ENCODE measurements at places on chromosomes 12 and 14.

DNA sequence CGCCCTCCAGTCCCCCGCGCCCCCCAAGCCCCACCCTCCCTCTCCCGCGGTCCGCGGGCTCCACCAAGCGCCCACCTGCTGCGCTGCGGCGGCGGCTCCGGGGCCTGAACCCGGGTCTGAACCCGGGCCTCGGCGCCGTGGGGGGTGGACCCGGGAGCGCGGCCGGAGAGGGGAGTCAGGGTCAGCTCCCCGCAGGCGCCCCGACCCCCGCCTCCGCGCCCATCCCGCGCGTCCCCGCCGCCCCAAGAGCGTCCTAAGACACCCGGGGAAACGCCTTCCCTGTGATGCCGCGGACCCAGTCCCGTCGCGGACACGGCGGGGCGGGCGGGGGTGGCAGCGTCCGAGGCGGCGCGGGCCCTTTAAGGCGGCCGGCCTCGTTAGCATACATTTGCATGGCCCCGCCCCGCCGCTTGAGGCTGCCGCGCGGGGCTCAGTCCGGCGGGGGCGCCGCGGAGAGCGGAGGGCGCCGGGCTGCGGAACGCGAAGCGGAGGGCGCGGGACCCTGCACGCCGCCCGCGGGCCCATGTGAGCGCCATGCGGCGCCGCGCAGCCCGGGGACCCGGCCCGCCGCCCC lies at the start of gene MMP17:
MMP17 (plus strand) TSS at position 433 of the 574 bp plus-strand sequence; CDS start at position 535, 102 bp downstream.
- peak; percentile 56 for DNase-seq

DNA sequence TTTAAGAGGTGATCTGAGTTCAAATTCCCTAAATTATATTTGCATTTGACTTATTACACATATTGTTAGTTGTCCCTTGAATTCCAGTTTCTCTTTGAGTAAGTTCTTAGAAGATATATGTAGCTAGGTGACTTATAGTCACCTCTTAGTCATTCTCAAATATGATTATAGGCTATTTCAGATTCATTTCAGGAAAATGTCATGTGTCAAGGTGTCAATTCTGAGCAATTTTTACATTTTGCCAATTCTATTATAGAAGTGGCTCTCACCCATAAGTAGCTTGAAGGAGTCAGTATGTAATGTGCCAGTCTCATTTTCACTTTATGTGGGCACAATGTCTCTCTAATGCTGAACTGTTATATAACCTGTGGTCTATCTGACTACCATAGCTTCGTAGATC lies 623.4 kb downstream of the DIO2 start:
- no peak for DNase-seq

DNA sequence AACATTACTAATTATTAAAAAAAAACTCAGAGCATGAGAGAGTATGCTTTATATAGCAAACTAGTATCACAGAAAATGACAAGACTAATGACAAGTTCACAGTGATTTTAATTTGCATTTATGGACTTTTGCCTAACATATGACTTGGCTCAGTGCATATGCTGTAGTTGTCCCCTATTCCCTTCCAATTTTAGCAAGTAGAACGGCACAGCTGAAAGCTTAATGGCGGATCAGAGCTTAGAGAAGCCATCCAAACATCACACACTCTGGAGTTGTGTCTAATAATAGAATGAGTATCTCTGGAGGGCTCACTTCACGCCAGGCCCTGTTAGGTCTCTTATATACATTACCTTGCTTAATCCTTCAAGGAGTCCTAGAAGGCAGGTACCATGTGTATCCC lies 13.3 kb downstream of the CNIH1 start:
- DNase-seq: no peak

DNA sequence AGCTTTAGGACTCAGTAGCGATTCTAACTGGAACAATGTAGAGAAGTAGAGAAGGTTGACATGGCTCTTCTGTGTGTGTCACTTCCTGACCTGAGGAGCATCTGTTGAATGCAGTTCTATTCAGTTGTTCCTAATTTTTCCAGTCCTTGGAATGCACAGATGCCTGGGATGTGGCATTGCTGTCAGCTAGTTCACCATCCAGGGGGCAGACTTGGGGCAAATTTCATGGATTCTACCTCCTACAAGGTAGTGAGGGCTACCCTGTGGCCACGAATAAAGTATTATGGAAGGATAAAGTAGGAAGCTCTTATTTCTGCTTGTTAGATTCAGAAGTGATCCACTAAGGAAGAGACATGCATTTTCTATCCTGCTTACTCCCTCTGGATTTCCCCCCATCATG lies 74.4 kb upstream of the GPATCH2L start:
- no peak for DNase-seq

- peak; percentile 63 for DNase-seq
Measured at GRCh38 chr14:61503167-61503801, 181.9 kb downstream of the PRKCH start.

DNA sequence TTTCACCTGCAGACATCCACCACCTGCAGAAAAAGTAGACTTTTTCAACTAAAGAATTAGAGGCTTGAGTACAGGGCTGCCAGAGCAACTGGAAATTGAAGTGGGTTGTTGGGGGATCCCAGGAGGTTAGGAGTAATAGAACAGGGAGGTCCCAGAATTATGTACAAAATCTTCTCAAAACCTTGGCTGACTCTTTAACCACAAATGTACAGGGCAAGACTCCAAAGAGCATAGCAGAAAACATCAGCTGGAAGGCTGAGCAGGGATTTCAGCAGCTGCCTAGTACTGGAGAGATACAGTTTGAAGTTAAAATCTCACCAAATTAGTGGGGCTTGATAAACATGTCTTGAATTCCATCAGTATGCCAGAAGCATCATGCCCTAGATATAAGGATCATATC lies 191.6 kb downstream of the CRADD start:
- no peak for DNase-seq

DNA sequence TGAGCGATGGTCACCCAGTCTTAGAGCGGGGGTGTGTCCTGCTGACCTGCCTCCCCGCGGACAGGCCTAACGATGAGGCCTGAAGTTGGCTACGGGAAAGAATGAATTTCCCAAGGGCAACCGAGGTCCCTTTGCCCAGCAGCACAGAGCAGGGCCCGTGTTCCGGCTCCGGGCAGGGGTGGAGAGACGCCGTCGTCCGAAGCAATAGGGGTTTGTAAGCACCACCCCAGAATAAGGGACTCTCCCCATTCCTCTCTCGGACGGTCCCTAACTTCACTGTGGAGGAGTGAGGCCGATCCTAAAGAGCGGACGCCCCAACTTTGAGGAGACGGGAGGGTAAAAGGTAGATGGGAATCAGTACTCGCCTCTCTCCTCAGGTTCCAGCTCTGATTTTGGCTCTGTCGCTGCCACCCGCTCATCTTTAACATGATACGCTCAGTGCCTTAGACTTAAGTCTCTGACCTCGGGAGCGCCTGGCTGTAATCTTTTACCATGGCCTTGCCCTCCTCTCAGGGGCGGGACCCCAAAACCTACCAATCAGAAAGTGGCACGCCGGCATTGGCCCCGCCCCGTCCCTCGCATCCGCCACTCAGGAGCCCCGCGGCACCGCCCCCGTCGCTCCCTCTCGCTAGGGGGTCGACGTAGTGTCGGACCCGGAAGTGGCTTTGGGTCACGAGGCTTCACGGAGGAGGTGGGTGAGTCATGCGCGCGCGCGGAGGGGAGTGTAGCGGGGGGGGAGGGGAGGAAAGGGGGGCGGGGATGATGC lies at the start of gene DDIT3:
DDIT3 (minus strand) TSS at position 462 of the 766 bp plus-strand sequence. CDS start 3,108 bp downstream, outside the sequence.
- peak; percentile 100 for DNase-seq

DNA sequence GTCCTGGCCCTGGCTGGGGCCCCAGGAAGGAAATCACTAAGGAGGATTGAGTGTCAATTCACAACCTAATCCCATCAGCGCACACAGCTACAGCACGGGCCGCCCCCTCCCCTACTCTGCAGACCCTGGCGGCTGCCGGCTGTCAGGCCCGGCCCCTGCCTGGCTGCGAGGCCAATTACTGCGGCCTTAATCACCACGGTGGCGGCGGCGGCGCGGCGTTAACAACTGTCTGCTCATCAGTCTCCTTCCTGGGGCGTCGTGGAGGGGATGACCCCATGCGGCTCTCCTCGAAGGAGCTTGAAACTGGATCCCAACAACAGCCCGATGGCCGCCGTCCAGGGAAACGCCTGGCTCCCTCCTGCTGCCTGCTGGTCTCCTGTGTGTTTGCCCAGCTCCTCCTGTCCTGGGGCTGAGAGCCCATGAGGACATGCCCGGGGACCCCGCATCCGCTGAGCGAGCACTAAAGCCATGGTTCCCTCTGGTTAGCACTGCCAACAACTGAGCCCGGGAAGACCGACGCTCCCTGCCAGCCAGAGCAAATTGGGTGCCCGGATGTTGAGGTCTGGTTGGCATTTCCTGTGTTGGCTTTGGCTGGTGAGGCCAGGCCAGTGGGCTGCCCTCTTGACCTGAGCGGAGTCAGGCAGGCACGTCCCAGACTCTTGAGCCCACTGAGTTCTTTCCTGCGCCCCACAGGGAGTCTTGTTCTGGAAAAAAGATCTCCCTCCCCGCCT lies 21.8 kb upstream of the EIF2B2 start:
- DNase-seq: no peak
